ENCODE measurements at places on chromosomes 6 and 20. TPM values are rescaled to one million over a fixed set of nuclear protein-coding genes. Genes with fewer than 3 reads are reported as not detected.
A peak's percentile ranks its signal among the peaks of the same experiment; 100 is the strongest.

Gene SSTR4
- total RNA-seq = not detected

Gene STX11
- total RNA-seq = 8.0 TPM

- no peaks in the 10 kb centered on the region for H3K36me3 ChIP-seq
- H3K4me1 ChIP-seq = no peaks in the 10 kb centered on the region
- no peak for DNase-seq
- H3K4me3 ChIP-seq = no peak overlapping the region
- no peak overlapping the region for H3K27ac ChIP-seq
Measured at GRCh38 chr6:106783640-106784566, 154.5 kb downstream of the QRSL1 start.

- DNase-seq = peak; percentile 76
- H3K36me3 ChIP-seq = no peaks in the 10 kb centered on the region
- no peaks in the 10 kb centered on the region for H3K27me3 ChIP-seq
Measured at GRCh38 chr6:44072959-44073611, 54.2 kb downstream of the MRPL14 start.

- no peaks in the 10 kb centered on the region for H3K36me3 ChIP-seq
- no peaks in the 10 kb centered on the region for H3K4me1 ChIP-seq
- H3K27me3 ChIP-seq = no peaks in the 10 kb centered on the region
- H3K4me3 ChIP-seq = no peak overlapping the region
Measured at GRCh38 chr20:34337544-34337943, 25.5 kb upstream of the ITCH start.

DNA sequence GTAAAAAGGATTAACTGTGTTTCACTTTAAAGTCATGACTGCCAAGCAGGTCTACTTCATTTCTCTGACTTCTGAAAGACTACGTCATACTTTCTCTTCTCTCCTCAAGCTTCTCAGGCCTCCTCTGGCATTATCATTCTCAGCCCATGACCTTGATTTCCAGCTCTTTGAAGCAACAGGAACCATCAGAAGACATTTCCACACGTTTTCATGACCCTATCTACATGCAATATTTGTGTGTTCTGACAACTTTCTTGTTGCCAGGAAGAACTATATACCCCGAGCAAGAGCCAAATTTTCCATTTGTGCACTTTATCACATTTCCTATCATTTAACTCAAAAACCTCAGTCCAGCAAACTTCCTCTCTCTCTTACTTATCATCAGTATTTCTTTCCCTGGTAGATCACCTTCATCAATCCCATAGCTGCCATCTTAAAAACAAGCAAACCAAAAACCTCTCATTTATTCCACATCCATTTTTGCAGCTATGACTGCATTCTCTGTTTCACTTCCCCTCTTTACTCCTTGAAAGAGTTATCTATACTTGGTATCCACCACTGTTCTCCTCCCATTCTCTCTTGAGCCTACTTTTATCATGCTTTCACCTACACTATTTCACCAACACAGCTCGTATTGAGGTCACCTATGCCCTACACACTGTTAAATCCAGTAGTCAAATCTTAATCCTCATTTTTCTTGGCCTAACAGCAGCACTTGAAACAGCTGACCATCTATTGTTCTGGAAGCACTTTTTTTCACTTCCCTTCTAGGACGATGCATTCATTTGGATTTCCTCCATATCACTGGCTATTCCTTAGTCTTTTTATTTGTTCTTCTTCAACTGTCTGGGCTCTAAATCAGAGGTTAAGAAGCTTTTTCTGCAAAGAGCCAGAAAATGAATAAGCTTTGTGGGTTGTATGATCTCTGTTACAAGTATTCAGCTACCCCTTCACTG is 47.1 kb downstream of the STX7 start:
- H3K4me3 ChIP-seq = no peak overlapping the region
- H3K27ac ChIP-seq = no peak overlapping the region
- no peaks in the 10 kb centered on the region for H3K4me1 ChIP-seq
- peaks cover 4% of the 10 kb centered on the region for H3K36me3 ChIP-seq

- H3K4me1 ChIP-seq = no peaks in the 10 kb centered on the region
- H3K27ac ChIP-seq = no peak overlapping the region
- no peaks in the 10 kb centered on the region for H3K36me3 ChIP-seq
- DNase-seq = peak; percentile 20
- H3K4me3 ChIP-seq = no peak overlapping the region
Measured at GRCh38 chr6:21220271-21220987, 373.1 kb upstream of the SOX4 start.

GRCh38 chr20:54165014-54165413 is 8.8 kb downstream of the CYP24A1 start:
- H3K36me3 ChIP-seq = no peaks in the 10 kb centered on the region
- no peaks in the 10 kb centered on the region for H3K4me1 ChIP-seq
- peaks cover 4% of the 10 kb centered on the region for H3K27me3 ChIP-seq
- H3K27ac ChIP-seq = no peak overlapping the region
- no peak overlapping the region for H3K4me3 ChIP-seq
- no peak for DNase-seq

DNA sequence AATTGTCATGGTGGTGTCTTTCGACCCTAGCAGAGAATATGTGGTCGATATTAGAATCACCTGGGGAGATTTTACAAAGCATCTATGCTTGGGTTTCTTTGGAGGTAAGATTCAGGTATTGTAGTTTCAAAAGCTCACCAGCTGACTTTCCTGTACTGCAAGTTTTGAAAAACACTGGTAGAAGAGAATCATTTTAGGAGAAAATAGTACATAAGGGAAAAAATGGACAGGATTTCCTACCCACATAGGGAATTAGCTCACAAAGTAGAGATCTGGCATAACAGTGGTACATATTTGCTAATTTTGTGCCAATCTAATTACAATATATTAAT is 27.4 kb upstream of the ABT1 start:
- H3K4me1 ChIP-seq = no peaks in the 10 kb centered on the region
- no peaks in the 10 kb centered on the region for H3K36me3 ChIP-seq
- DNase-seq = no peak
- no peak overlapping the region for H3K4me3 ChIP-seq
- H3K27ac ChIP-seq = no peak overlapping the region

DNA sequence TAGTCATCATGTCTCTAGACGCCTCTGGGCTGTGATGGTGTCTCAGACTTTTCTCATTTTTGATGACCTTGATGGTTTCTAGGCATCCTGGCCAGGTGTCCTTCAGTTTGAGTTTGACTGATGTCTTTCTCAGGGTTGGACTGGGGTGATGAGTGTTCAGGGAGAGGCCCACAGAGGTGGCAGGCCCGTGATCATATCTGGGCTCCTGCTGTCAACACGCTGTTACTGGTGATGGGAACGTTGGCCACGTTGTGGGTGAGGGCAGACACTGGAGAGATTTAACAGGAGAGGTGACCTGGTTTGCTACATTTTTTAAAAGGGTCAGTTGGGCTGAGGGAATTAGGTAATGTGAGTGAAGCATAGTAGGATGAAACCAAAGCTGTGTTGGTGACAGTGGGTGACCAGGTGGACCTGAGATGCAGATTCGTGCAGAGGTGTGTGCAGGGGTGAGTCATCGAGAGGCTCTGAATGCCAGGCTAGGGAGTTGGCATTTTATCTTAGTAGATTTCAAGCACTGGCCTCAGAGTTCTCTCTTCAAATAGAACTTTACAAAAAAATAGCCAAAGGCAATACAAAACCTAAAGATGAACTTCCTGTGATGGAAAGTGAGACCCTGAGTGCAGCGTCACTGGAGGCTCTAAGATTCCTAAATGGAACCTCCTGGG is 174.1 kb downstream of the CDH26 start:
- no peaks in the 10 kb centered on the region for H3K36me3 ChIP-seq
- DNase-seq = no peak
- H3K27me3 ChIP-seq = no peaks in the 10 kb centered on the region
- no peak overlapping the region for H3K27ac ChIP-seq
- no peak overlapping the region for H3K4me3 ChIP-seq

Measured in prostate gland (tissue), 2 donors.